ENCODE measurements at places on chromosomes 3 and 15. TPM values are rescaled to one million over a fixed set of nuclear protein-coding genes. Genes with fewer than 3 reads are reported as not detected.

GRCh38 chr3:158479051-158479450, 91.9 kb upstream of the MLF1 start:
- no peak for DNase-seq

DNA sequence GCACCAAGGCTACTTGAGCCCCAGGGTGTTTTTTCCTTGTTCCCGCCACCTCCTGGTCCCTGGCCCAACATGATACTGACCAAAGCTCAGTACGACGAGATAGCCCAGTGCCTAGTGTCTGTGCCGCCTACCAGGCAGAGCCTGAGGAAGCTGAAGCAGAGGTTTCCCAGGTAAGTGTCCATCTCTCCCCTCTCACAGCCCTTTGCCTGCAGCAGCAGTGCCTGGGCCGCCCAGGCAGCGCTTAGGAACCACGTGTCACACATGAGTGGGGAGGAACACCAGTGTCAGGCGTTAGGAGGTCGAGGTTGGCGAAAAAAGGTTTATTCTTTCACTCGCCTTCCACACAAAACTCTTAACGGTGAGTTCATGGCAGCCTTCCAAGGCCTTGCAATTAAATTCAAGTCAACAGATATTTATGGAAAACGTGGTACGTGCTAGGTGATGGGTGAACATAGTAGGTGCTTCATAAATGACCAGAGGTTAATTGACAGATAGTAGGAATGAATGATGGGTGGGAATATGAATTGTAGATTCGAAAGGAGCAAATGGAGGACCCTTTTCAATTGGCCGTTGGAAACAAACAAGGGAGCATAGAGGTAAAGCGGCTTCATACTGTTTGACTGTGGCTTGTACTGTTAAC, 486 bp downstream of the CDIN1 start:
- DNase-seq = peak; percentile 39

DNA sequence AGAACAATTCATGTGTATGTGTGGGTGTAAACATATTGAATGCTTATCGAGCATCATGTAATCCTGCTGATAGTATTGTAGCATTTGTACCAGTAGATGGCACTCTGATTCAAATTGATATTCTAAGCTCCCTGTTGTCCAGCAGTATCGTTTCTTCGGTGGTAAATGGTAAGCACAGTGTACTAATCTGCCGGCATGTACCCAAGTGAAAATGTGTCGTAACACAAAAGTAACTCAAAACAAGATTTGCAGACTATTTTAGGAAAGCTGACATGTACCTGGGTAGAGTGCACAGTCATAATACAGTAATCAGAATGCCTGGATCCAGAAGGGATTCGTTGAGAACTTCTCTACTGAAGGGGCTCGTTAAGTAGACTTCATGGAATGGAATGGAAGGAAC, 31.7 kb upstream of the MNS1 start:
- no peak for DNase-seq

DNA sequence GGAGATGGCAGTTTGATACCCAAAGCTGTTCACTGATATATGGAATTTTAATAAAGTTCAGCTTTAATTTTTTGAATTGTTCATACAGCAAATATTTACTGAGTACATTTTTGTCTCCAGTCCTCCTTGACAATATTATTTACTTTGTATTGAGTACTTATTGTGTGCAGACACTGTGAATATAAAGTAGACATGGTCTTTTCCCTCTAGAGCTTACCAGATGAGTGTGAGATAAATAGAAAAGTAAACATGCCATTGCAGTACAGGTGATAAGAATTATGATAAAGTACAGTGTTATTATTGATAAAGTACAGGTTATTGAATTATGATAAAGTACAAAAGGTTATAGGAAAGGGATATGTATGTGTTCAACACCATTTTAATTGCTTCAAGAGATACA, 2.1 kb downstream of the UBA5 start:
- no peak for DNase-seq

- DNase-seq = no peak
Observed at GRCh38 chr3:36656873-36657272, 107.5 kb downstream of the DCLK3 start.

DNA sequence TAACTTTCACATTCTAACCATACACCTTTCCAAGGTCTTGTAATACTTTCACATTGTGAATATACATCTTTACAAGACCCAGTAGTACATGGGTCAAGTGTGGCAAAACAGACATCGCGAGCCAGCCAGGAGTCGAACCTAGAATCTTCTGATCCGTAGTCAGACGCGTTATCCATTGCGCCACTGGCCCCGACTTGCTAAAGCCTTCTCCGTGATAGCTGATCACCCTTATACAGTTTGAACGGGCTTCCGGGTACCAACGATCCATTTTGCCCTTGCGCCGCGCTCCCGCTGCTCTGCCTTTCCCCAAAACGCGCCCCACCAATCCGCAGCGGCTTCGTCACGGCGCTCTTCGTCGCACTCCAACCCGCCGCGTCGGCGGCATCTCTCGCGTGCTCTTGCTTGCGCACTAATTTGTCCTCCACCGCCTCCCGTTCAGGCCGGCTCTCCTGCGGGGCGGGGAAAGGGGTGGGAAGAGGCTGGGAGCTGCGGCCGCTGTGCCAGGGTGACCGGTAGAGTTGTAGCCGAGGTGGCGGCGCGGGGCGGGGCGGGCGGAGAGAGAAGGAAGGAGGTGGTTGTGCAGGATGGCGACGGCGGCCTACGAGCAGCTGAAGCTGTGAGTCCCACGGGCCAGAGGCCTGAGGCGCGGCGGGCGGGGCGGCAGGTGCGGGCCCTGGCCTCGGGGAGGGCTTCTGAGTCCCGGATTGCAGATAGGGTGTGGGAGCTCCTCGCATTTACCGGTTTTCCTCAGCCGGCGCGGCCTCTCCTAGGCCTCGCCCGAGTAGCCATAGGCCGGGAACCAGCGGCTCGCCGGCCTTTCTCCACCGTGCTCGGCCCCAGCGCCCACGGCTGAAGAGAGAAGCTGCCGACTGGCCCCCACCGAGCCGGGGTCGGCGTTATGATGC, at the start of gene SACM1L:
SACM1L (plus strand) TSS at position 515 of the 905 bp plus-strand sequence; CDS start at position 585, 70 bp downstream.
- peak; percentile 99 for DNase-seq

ADPRH gene
- polyA plus RNA-seq = 13.5 TPM

LCTL gene
- polyA plus RNA-seq = not detected

Measured in adrenal gland (tissue), 19 donors.